Right ventricle myocardium inferior (tissue), 1 donor: ENCODE measurements at places on chromosomes 2 and 18. TPM values are rescaled to one million over a fixed set of nuclear protein-coding genes. Genes with fewer than 3 reads are reported as not detected.

GFPT1 gene
- total RNA-seq = 38.9 TPM

PLCL1 gene
- 96.2 TPM for total RNA-seq

CD207 gene
- total RNA-seq = 0.41 TPM

TUBB8B gene
- total RNA-seq = not detected

MATN3 gene
- 0.19 TPM for total RNA-seq

POMC gene
- 9.1 TPM for total RNA-seq

HOXD9 gene
- total RNA-seq = not detected

ALLC gene
- total RNA-seq = not detected

DNA sequence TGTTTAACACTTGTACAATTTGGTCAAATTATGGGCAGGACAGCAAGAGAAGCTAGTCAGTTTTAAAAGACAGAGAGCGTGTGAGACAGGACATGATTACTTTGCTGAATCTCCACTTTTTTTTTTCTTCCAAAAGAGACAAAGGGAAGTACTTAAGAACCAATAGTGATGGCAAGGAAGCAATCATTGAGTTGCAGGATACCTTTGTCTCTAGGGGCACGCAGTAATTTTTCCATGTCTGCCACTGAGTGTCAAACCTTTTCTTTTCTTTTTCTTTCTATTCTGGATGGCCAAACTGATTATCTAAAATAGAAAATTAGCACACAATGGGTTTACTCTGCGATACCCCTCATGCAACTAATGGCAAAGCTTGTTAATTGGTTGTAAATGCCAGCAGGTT, 533.0 kb downstream of the PLCL1 start:
- no peak for DNase-seq

- no peak for DNase-seq
These were observed 63.2 kb downstream of the GNAL start for GRCh38 chr18:11752116-11752911.

DNA sequence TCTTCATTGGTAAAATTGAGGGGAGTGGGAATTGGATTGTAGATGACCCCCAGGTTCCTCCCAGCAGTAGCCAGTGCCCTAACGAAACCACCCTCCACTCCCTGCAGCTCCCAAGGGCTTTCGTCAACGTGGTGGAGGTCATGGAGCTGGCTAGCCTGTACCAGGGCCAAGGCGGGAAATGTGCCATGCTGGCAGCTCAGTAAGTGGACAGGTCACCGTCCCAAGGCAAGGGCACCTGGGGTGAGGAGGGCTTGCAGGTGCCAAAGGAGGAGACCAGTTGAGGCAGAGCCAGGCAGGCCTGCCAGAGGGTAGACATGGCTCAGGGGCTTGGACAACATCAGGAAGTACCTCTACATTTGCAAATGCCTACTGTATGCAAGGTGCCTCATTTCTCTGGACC, 122.6 kb upstream of the PPP1CB start:
- no peak for DNase-seq

DNA sequence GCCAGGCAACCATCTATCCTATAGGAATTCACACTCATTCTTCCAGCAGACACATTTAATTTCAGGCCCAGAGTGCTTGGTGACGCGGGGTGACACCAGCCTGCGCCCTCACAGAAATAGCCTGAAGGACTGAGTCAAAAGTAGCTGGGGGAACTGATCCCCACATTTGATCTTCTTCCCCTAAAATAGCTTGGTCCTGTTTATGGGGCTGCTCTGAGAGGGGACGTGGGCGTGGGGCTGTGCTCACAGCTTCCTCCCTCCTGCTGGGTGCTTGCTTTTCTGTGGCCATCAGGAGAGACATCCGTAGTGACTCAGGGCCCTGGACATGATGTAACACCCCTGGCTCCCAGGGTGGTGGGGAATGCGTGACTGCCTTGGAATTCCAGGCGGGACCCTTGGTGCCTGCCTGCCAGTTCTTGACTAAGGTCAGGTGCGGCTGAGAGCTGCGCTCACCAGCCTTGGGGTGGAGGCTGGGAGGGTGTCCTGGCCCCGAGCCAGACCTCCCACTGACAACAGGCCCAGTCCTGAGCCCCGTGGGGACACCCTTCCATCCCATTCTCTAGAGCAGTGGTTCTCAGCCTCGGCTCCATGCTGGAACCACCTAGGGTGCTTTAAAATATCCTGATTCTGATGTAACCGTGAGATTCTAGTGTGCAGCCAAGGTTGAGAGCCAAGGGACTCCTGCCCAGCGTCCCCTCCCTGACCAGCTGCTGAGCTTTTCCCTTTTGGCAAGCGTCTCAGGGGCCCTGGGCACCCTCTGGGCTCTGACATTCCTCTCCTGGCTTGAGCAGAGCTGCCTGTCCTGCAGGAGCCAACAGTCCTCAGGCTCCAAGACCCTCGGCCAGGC, 47.4 kb upstream of the SMAD7 start:
- peak; percentile 75 for DNase-seq

DNA sequence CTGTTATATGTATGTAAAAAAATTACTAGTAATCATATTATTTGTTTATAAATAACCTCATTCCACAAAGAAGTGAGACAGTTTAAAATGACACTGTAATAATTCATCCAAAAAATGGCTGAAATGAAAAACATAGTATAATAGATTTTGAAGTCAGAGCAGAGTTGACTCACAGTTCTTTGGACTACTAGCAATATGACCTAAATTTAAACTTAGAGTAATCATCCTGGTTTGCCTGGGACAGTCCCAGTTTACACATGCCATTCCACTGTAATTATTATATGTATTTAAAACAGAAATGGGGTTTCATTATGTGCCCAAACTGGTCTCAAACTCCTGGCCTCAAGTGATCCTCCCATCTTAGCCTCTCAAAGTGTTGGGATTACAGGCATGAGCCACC, 48.3 kb downstream of the CCDC88A start:
- DNase-seq = no peak

GRCh38 chr2:230903231-230904150, 21.6 kb downstream of the GPR55 start:
- no peak for DNase-seq

DNA sequence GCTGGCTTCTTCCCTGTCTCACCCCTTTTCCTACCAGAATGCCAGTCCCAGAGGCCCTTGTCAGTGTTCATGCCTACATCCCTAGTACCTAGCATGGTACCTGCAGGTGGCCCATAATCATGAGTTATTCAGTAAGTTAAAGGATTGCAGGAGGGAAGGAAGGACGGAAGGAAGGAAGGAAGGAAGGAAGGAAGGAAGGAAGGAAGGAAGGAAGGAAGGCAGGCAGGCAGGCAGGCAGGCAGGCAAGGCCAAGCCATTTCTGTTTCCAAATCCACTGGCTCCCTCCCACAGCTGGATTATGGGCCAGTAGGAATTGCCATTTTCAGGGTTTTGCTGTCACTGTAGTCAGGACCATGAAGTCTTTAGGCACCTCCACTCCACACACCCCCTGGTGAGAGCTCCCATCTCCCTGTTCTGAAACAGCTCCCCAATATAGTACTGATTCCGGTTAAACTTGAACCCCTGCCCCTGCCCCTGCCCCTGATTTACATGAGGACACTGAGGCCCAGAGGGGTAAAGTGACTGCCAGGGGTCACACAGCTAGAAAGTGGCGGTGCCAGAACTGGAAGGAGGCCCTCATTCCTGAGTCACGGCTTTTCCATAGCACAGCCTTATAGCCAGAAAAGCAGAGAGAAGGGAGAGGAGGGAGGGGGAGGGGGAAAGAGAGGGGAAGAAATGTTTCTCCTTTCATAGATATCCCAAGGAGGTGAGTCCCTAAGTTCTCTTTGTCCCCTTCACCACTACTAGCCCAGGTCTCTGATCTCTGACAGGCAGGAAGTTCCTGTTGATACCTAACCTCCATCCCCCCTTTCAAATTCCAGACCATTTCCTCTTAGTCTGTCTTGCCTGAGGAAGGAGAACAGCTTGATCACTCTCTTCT, 12.2 kb upstream of the TNS1 start:
- DNase-seq = no peak

DNA sequence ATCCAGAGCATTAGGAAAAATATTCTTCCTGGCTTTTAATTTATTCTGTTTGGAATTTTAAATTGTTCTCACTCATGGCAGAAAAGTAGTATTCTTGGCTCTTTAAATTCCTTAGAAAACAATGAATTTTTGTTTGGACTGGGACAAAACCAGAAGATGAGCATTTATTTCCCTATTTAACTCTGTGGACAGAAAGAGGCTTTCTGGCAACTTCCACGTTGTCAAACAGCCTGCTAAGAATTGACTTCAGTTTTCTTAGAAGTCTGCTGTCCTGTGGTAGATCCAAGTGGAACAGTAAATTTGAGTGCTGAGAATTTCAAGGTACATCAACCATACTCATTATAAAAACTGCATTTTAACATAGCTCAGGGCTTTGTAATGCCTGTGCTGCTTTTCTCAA, 83.8 kb downstream of the MGAT5 start:
- DNase-seq = no peak

DNA sequence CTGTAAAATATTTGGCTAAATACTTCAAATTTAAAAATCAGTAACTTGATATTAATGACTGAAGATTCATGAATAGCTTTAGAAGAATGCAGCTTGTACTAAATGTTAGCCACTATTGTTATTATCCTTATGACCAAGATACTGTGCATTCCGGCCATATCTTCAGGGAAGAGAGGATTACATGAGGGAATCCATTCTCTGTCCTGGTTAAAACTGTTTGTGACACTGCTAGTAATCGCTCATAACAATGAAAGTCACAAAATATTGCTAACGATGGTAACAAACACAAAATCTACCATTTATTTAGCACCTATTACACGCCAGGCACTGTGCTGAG, 217.7 kb downstream of the PRKCE start:
- no peak for DNase-seq

DNA sequence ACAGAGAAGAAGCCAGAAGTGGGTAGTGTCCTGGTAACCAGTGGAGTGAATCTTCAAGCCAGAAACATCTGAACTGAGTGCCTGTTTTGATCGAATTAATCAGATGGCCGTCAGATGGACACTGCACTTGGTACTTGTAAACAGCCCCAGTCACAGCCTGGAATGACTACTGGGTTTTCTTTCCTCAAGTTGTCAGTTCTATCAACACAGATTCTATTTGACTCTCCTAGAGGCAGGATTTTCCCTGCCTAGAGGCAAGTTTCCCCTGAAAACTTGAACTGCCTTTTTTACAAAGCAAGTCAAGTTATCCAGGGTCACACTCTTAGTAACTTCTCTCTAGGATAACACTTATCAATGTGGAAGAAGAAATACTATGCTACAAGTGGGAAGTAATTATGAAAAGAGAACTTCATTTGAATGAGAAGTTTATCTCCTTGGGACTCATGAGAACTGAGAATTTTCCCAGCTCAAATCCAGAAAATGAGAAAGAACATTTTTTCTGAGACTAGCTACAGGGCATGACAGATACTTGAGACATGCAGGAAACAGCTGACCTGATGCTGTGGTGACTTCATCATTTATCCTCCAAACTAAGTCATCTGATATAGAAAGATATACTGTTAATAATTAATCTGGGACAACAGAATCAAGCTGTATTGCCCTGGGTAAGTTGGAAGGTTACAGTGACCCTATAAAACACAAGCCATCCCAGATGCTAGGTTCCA, 36.0 kb downstream of the SULT1C2 start:
- DNase-seq = no peak

DNA sequence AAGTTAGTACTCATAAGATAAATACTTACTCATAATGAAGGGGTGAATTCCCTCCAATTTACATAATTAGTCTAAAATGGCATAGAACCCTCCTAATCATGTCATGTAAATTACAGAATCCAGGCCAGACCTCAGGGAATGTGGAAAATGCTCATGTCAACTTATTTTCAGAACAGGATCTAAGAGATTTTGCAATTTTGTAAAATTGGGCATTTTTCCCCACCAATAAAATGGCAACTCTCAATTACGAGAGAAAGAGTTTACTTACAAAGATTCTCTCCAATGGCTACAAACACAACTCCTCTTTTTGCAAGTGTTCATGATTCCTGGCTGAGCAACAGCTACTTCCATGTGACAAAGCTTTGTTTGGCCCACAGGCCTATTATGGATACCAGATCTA, 33.8 kb upstream of the SP5 start:
- DNase-seq = no peak

DNA sequence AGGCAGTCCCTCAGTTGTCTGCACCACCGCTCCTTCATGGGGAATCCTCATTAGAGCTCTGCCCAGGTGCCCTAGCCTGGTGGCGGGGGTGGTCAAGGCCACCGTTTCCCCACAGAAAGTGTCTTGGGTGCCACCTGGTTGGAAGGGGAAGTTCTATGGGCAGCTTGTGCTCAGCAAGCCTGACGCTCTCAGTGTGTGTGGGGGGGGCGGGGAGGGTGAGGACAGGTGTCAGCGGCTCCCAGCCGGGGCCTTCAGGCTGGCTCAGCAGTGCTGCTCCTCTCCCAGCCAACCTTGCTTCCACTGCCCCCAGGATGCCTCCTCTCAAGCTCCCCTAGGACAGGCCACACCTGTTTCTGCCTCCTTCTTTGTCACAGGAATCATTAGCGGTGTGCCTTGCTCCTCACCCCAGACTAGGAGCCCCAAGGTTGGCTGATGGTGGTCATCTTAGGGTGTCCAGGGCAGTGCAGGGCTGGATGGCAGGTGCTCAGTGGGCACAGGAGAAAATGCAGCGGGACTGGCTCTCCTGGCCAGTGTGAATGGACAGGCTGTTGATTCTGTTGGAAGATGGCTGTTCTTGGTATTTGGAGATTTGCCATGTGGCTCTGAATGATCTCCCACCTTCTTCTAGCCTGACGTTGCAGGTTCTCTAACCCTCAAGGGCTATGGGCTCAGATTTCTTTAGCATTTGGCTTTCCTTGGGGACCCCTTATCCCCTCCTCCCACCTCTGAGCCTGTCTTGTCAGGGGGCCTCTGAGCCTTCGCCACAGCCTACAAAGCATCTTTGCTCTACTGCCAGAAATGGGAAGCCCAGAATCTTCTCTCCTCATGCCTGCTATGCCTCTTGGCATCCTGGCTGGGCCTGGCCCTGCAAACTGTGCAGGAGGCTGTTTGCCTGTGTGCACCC, 185.8 kb upstream of the HS6ST1 start:
- no peak for DNase-seq

- no peak for DNase-seq
These were observed 231.9 kb downstream of the GALR1 start for GRCh38 chr18:77481541-77481940.

DNA sequence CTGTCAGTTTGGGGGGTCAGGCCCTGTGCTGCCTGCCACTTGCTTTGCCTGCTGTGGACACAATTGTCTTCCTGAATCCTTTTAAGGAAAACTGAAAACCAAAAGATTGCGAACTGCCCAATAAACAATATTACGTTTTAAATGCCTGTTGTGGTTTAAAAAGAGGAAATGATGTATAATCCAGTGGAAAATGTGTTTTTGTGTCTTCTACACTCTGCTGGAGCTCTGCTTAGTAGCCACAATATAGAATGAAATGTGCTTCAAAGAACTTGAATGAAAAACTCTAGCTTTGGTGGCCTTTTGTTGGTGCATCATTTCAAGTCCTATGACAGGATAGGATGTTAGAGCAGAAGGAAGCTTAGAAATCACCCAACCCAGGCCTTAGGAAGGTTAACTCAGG, 23.2 kb upstream of the CABYR start:
- DNase-seq = no peak

DNA sequence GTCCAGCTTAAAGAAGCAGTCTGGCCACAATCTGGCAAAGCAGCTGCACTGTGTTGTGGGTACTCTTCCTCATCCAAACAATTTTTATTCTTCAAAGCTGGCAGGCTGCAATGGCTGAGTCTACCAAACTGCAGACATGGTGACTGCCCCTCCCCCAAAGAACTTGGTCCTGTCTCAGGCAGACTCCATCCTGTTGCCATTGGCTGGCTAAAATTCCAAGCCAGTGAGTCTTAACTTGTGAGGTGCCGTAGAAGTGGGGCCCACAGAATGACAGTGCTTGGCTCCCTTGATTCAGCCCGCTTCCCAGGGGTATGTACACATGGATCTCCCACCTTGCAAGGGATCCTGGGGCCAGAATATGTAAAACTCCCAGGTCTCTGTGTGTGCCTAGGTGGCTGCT, 14.5 kb upstream of the NXPH2 start:
- DNase-seq = no peak
